ENCODE measurements at places on chromosomes 2 and 18.

GRCh38 chr18:25724997-25725396 lies 365.4 kb downstream of the SS18 start:
- DNase-seq: no peak

DNA sequence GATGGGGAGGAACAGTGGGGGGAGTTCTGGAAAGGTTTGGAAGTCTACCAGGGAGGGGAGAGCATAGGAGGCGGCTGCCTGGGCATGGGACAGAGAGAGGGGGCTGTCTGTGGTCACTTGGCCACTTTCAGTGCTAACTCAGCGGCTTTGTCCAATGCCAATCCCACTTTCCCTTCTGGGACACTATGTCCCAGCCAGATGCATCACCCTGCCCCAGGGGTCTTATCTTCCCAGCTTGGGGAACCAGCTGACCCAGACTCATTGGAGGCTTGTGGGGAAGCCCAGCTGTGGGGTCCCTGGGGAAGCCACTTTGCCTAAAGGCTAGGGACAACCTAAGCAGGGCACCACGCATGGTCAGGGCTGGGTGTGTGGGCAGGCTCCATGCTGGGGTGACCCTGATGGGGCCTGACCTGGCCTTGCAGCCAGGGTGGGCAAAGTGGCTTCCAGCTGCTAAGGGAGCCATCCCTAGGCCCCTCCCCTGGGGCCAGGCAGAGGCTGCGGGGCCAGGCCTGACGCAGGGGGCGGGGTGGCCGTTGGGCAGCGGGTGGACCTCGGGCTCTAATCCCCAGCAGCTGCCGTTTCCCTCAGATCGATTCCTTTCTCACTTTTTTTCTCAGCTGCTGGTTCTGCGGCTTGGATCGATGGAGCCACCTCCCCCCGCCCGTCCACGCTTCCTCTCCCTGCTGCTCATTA lies 1.6 kb upstream of the ASIC4 start:
- DNase-seq: no peak

- no peak for DNase-seq
Measured at GRCh38 chr2:46979571-46979979, 64.0 kb upstream of the MCFD2 start.

DNA sequence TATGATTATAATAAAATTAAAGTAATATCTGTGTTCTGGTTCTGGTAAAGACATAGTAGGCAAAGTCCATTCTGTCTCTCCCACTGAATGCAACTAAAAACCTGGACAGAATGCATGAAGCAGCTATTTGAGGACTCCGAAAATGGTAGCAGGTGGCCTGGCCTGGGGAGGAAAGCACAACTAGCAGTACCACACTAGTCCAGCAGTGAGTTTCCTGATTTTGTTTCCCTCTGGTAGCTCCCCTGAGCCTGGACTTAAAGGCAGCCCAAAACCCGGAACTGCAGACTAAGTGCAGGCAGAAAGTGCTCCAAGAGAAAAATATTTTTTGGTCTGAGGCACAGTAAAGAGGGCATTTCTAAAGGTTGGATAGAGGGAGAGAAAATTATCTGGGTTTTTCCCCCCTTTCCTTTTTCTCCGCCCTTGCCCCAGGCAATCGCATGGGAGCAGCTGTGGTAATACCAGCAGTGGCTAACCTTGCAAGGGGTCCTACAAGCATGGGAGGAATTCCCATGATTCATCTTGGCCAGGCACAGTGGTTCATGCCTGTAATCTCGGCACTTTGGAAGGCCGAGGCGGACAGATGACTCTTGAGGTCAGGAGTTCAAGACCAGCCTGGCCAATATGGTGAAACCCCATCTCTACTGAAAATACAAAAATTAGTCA lies 32.3 kb downstream of the ASXL2 start:
- DNase-seq: peak; percentile 28

- no peak for DNase-seq
Measured at GRCh38 chr2:44038277-44038676, 42.5 kb upstream of the LRPPRC start.

DNA sequence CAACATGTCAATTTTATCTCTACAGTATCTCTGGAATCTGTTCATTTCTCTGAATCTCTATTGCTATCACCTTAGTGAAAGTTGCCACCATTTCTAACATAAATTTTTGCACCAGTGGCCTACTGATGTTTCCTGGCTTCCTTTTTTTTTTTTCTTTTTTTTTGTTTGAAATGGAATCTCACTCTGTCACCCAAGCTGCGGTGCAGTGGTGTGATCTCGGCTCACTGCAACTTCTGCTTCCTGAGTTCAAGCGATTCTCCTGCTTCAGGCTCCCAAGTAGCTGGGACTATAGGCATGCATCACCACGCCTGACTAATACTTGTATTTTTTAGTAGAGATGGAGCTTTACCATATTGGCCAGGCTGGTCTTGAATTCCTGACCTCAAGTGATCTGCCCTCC lies 35.1 kb downstream of the KCNJ13 start:
- DNase-seq: no peak

- peak; percentile 28 for DNase-seq
Measured at GRCh38 chr2:26300234-26300925, 45.6 kb upstream of the SELENOI start.

DNA sequence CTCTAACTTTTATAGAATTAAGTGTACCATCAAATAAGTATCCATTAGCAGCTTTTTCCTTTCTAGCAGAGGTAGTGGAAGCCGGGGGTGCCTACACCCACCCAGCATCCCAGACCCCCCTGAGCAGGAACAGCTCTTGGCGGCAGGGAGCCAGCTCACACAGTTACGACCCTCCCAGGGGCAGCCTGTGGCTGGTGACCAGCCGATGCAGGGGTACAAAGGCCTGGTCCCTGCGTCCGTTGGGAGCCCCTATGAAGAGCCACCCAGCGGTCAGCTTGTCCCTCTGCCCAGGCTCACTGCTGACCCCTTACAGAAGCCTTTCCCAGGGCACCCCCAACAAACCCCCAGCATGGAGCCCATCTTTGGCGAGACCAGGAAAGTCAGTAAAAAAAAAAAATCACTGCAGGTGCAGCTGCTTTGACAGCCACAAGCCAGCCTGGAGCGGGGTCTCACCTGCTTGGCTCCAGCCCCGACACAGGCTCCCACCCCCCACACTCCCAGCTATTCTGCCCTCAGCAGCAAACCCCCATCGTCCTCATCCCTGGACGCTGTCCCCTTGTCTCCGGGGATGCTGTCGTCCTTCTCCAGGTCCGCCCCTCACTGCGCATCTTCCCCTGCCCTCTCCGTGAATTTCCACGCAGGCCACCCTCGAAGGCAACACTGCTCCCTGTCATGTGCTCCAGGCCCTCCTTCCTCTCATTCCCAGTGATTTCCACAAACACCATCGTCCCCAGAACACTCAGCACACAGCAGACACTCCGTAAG lies 43.1 kb downstream of the GPC1 start:
- DNase-seq: no peak

All from IMR-90 (cell line).